ENCODE measurements at places on chromosomes 6 and 20.

DNA sequence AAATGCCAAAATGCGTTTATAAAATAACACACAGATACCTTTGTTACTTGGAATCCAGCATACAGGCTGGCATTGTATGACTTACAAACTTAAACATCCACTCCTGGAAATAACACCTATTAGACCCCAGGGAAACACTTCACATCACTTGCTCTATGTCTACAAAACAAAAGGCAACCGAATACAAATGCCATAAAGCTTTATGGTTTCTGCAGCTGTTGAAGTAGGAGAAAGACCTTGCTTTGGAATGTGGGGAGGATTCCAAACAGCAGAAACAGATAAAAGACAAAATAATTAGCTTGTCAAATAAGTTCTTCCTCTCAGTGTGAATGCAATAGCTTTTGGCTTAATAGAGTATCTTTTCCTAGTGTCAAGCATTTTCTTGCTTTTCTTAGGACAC lies 9.8 kb upstream of the AMD1 start:
- DNase-seq: no peak

DNA sequence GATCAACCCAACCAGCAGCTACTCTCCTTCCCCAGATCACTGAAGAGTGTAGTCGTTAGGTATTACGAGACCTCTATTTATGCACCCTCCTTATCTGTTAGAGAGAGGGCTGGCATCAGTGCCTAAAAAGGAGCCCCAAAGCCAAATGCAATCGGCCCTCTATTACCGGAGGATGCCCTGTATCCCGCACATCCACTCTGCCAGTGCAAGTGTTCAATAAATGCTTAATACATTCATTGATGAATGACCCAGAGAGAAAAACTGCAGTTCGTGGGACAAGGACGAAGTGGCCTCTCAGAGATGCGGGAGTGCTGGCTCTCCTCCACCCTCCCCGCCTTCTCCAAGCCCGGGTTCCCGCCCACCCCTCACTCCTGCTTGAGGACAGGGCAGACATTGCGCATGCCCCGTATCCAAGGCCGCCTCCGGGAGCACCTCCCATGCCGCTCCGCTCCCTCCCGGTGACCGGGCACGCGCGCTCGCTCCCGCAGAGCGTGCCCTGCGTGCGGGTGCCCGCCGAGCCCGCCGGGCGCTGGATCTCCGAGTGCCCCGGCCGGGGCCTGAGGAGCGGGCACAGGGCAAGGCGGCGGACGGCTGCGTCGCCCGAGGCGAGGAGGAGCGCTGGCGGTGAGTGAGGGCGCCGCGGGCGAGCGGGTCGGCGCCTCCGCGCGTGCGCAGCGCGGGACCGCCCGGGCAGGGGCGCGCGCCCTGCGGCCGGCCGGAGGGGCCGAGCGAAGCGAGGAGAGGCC lies 27.2 kb upstream of the BTBD3 start:
- peak; percentile 78 for DNase-seq

DNA sequence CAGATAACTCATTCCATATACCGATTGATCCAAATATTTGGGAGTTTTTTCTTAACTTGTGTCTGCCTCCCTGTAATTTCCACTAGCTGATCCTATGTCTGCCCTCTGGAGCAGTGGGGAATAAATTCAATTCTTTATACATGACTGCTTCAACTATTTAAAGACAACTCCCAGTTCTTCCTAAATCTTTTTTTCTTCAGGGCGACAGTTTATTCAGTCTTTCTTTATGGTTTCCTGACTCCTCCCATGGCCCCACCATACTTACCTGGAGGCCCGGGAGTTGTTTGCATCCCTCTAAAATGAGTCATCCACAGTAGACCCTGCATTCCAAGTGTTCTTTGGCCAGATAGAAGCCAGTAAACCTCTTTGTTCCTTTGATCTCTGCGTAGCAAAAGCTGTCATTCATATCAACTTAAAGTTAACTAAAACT lies 73.6 kb downstream of the LCA5 start:
- DNase-seq: no peak

DNA sequence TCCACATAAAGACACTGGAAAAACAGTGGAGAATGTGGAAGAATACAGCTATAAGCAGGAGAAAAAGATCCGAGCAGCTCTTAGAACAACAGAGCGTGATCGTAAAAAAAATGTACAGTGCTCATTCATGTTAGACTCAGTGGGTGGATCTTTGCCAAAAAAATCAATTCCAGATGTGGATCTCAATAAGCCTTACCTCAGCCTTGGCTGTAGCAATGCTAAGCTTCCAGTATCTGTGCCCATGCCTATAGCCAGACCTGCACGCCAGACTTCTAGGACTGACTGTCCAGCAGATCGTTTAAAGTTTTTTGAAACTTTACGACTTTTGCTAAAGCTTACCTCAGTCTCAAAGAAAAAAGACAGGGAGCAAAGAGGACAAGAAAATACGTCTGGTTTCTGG lies 57.1 kb downstream of the MAP3K4 start:
- DNase-seq: peak; percentile 60

GRCh38 chr6:135014353-135014832 lies 40.2 kb downstream of the HBS1L start:
- no peak for DNase-seq

DNA sequence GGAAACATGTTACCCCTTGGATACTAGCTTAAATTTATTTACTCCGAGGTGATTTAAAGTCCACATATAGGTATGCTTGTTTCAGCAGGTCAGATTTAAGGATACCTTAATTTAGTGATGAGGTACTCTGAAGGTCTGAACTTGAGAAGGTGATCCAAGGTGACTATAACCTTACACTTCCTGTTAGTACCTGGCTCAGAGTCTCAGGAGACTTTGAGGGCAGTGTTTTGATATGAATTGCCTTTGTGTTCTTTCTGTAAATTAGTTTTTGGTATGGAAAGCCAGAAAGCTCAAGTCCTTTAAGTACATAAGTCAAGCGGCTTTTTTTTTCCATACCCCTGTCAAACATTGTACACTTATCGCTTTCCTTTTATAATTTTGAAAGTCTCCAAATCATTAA lies 489.0 kb downstream of the CDKAL1 start:
- no peak for DNase-seq

GRCh38 chr6:21478883-21479539 lies 114.5 kb upstream of the SOX4 start:
- no peak for DNase-seq

DNA sequence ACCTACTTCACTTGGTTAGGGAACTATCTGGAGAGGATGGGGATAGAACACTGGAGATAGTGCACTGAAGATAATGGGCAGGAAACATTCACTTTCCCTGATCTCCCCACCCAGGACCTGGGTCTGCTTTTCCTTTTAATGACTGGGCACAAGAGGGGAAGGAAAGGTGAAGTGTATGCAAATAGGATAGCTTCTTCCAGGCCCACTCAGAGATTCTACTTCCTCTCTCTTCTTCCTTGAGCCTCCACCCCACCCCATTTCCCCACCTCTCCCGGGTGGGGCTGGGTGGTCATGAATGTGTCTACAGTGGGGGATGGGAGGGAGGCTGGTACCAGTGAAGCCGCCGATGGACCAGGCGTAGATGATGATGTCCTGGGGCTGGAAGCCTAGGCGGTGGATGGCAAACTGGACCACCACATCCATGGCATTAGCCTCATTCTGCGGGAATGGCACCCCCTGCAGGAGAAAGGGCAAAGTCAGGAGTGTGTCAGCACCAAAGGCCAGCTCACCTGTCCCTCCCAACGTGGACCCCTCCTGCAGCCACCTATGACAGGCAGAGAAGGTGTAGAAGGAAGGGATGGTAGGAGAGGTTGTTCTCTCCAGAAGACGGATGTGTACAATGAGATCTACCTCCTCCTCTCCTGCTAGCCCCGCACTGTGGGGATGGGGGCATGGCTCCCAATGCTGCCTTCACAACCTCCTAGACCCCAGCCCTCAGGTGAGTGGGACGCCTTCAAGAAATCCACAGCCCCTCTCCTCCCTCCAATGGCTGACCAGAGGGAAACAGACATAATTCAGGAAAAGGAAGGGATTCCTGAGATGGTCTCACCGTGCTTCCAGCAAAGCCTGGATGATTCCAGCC lies 8.6 kb upstream of the LY6G5C start:
- DNase-seq: no peak

DNA sequence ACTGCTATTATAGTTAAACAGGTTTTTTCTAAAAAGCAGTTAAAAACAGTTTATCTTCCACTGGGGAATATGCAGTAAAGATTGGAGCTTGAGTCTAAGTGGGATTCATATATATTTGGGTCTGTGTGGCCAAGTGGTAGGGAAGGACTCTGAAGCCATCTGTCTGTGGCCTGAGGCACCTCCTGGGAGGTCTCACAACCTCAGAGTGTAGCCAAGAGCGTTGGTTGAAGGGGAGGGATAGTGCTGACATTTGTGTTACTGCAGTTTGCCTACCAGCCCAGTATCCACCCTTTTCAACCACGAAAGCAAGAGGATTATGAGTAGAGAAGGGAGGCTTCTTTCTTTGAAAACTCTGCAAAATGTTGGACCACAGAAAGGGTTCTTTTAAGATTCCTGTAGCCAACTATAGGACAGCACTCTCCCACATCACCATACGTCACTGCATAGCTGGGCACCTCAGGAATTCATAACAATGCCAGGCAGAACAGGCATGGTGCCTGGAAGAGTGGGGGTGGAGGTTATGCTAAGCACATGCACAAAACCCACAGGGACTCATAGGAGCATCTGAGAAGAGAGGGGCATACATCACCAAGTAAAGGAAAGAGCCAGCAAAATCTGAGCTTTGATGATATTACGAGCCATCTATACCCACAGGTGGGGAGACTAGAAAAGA lies 90.5 kb upstream of the HEY2 start:
- DNase-seq: no peak

DNA sequence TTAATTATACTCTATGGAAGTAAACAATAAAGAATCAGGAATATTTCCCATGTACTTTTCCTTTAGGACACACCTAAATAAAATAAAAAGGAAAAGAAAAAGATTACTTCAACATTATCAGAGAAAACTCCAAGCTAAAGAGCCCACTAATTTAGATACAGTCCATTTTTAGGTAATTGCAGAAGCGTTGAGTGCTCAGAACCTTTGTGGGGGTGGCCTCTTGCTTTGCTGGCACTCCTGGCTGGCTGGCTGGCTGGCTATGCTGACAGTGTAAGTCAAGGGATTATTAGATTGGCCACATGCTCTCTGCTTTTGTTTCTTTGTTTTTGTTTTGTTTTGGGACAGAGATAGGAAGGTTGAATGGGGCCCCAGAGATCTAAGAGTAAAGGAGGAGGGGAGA lies at the start of gene GJE1:
GJE1 (plus strand) TSS at position 301 of the 400 bp plus-strand sequence. CDS start 234 bp downstream, outside the sequence.
- no peak for DNase-seq

All from amniotic stem cell (primary cell).